Cardiac atrium fibroblast (primary cell): ENCODE measurements at places on chromosomes 11 and 22. TPM values are rescaled to one million over a fixed set of nuclear protein-coding genes. Genes with fewer than 3 reads are reported as not detected.

NFRKB gene
- 14.7 and 16.2 TPM in 2 replicates for total RNA-seq

MPZL3 gene
- total RNA-seq, result 0.49 TPM in 1 of 2 replicates, not detected in the other

B4GALNT4 gene
- 2.3 and 7.1 TPM in 2 replicates for total RNA-seq

NAV2 gene
- total RNA-seq, result 14.3 and 20.6 TPM in 2 replicates

OSM gene
- not detected in 2 replicates for total RNA-seq

TRPM5 gene
- not detected in 2 replicates for total RNA-seq

DUSP8 gene
- 0.32 and 0.72 TPM in 2 replicates for total RNA-seq

GALNT18 gene
- 1.3 and 7.8 TPM in 2 replicates for total RNA-seq

HEPN1 gene
- total RNA-seq, result not detected in 2 replicates

C11orf21 gene
- not detected in 2 replicates for total RNA-seq

ADAMTS15 gene
- total RNA-seq, result 44.9 and 45.9 TPM in 2 replicates

C11orf16 gene
- not detected in 2 replicates for total RNA-seq

C1QTNF6 gene
- total RNA-seq, result 20.1 and 20.4 TPM in 2 replicates

SEPTIN5 gene
- total RNA-seq, result 25.8 and 30.5 TPM in 2 replicates

WT1 gene
- total RNA-seq, result 2.4 and 10.1 TPM in 2 replicates

TMEM191C gene
- total RNA-seq, result 0.32 and 0.54 TPM in 2 replicates

LZTR1 gene
- 46.8 and 48.9 TPM in 2 replicates for total RNA-seq

EFCAB6 gene
- 0.65 and 1.3 TPM in 2 replicates for total RNA-seq

LRRC74B gene
- total RNA-seq, result not detected in 2 replicates

EMID1 gene
- 0.32 and 1.3 TPM in 2 replicates for total RNA-seq
